Naive B cell (primary cell): ENCODE measurements at places on chromosomes 3 and 15.

GRCh38 chr3:8734137-8734878, 706 bp downstream of the CAV3 start:
- no peak for DNase-seq

GRCh38 chr15:78055919-78056713, 21.4 kb downstream of the TBC1D2B start:
- DNase-seq, result no peak

DNA sequence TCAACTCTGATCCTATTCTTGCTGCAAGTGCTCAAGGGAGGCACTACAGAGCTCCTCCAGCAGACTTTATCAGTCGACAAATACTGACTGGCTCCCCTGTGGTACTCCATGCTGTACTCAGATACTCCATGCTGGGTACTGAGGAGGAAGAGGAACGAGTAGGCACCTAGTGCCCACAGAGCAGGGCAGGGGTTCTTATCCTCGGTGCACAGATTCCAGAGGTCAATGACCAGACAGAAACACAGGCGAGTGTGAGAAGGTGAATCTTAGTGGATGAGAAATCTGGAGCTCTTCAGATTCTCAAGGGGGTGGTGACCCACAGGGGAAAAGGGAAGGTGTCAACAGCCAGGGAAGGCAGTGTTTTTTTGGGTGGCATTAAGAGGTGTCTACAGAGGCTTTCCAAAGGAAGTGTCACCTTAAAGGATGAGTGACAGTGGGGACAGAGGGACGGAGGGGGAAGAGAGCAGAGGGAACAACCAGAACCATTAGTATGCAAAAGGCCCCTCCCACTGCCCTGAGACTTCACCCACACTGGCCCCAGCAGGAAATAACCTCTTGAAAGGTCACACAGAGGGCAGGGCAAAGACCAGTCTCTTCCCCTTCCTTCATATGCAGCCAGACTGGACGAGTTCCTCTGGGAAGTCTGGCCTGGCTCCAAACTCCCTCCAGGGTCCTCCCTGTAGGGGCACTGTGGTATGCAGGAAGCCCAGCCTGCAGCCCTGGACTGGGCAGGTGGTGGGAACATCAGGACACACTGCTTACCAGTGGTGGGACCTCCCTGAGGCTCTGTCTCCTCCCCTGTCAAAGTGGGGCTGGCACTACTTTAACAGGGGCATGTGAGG, 27.5 kb downstream of the CCDC12 start:
- no peak for DNase-seq

DNA sequence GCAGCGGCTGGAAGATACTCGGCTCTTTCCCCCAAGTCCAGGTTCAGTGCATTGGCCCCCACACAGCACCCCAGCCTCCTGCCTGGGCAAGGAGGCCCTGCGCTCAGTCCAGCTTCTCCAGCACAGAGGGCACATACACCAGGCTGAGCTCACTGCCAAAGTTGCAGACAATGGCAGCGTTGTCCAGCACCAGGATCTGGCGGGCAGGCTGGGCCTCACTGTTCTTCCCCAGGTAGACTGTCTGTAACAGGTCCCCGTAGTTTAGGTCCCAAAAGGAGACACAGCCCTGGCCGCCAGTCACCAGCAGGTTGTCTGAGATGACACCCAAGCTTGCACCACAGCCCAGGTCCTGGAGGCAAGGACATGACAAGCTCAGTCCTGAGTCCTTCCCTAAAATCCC, 32.9 kb downstream of the PTPN23 start:
- no peak for DNase-seq

- DNase-seq, result no peak
Measured at GRCh38 chr3:61620073-61620472, 58.7 kb downstream of the PTPRG start.

DNA sequence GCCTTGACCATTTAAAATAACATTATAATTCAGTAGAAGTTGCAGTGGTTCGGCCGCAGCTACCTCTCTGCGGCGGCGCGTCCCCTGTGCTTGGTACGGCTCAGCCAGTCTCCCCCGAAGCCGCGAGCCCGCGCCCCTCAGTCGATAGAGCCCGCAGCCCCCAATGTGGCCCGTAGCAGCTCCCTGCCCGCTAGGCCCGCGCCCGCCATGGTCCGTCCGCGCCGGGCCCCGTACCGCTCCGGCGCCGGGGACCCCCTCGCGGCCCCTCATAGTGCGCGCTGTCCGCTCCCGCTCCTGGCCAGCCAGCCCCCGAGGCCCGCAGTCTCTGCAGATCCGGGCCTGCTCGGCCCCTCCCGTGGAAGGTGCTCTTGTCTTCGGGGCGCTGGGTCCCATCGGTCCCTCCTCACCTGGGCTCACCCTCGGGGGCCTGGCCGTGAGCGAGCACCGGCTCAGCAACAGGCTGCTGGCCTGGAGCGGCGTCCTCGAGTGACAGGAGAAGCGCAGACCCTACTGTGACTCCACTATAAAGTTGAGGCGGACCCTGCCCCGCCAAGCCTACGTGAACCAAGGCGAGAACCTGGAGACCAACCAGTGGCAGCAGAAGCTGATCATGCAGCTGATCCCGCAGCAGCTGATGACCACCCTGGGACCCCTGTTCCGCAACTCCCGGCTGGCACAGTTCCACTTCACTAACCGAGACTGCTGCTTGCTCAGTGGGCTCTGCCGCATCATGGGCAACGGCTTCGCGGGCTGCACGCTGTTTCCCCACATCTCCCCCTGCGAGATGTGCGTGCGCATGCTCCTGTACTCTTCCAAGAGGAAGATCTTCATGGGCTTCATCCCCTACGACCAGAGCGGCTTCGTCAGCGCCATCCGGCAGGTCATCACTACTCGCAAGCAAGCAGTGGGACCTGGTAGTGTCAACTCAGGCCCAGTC, 21.8 kb upstream of the GPR156 start:
- DNase-seq, result no peak

DNA sequence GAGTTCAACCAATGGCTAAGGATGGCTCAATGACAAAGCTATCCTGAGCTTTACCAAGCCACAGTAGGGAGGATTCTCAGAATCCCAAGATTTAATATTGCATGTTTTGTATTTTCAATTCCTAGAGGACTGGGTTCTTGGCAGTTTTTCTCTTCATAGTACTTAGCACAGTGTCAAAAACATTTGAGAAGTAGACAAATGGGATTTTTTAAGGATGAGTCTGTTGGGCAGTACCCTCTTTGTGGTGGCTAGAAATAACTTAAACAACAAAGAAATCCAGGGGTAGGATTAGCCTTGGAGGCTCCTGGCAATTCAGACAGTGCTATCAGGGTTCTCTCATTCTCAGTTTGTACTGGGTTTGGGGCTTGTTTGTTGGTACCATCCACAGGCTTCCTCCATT, 212.8 kb upstream of the RORA start:
- DNase-seq, result no peak

DNA sequence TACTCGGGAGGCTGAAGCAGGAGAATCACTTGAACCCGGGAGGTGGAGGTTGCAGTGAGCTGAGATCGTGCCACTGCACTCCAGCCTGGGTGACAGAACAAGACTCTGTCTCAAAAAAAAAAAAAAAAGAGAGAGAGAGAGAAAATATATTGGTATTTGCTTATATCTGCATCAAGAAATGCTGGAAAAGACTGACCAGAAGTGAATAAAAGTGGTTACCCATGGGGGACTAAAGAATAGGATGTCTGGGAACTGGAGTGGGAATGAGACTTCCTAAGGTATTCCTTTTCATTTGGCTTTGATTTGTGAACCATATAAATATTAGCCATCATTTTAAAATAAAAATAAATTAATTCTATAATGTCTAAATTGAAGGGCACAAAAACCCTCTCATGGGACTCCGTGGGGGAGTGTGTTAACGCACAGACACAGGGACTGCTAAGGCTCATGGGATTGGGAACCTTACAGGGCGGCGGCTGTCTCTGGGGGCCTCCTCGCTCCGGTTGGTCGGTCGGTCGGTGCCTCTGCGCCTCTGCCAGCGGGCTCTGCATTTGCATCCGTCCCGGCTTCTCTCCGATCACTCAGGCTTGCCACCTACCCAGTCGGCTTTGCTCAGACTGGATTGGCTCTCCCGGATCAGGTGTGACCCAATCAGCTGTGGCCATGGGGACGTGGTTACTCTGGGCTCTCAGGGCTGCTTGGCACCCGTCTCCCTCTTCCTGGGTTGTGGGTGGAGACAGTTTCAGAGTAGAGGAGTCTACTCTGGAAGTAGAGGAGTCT, 12.7 kb upstream of the TSPAN3 start:
- DNase-seq, result peak; percentile 84

DNA sequence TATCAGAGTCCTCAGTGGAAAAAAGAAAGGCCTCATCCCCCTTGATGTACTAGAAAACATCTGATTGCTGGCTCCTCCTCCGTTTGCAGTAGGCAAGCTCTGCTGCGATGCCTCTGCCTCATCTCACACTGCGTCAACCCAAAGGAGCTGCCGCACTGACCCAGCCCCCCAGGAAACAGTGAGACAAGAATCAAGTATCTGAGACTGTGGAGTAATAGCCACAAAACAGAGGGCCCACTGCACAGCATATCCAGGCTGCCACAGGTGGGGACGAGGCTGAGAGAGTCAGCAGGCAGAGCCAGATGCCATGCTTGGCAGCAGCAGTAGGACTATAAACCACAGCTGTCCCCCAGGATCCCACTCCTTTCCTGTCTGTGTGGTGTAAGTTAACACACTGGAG, 165.9 kb downstream of the STAC start:
- DNase-seq, result no peak

- no peak for DNase-seq
Measured at GRCh38 chr3:140920029-140920428, 21.6 kb upstream of the SLC25A36 start.

DNA sequence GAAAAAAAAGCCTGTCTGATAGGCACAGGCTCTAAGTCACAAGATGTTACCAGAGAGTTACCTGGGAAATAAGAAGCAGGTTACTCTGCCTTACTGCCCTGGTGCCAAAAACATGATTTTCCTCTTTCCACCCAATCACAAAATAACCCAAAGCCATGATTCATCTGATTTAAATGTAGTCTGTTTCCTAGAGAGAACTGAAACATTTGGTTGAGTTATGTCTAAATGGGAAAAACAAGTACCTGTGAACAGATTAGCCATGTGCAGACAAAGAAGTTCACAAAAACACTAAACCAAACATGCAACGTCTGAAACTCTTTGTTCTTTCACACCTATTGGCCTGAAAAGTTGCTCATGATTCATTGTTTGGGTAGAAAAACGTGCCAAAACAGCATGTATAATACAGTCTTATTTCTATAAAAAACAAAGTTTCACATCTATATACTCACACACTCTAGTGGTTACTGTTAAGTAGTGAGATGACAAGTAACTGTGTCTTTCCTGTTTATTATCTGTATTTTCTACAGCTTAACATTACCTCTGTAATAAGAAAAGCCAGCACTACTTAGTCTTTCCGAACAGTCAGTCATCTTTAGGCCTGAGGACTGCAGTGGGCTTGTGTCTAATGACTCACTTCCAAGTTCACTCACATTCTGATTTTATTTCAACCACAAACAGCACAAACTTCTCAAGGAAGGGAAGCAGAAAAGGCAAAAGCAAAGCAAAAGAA, 30.2 kb downstream of the FAM174B start:
- no peak for DNase-seq

DNA sequence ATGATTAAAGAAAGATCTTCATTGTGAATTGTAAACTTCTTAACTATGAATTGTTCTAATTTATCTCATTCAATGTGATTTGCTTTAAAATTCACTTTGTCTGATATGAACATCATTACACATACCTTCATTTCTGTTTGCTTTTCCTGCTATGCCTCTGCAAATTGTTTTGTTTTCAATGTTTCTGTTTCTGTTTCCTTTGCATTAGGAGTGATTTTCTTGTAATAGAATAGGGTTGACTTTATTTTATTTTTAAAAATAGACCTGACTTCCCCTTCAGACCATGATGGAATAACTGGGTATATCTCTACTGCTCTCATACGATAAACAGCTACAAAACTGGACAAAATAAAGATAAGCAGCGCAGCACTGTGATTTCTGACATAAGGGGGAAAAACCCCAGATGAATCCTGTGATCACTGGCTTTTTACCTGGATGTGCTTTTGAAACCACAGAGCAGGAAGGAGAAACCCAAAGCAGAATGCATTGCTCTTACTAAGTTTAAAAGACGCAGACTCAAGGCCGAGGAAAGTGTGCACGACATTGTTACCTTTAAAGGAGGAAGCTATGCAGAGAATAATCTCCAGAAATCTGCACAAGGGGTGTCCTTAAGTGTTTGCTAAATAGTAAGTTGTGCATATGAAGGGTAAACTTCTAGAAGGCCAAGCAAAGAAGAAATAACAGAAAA, 420.2 kb downstream of the TBC1D5 start:
- peak; percentile 3 for DNase-seq

DNA sequence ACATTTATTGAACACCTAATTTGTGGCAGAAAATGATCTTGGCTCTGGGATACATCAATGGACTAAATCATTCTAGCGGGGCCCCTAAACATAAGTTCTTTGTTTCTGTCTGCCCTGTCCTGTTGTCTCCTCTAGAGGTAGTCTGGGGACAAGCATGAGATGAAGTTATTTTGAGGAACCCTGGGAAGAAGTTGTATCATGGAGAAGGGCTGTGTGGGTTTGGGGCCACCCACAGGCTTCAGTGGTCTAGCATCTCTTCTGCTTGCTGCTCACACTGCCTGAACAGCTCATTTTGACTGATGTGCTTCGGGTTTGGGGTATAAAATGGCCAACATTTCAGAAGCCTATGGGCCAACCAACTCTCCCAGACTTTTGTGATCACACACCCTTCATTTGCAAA, 50.3 kb upstream of the OSBPL11 start:
- DNase-seq, result no peak

- DNase-seq, result no peak
Measured at GRCh38 chr3:135739779-135740178, 225.7 kb upstream of the PPP2R3A start.

- DNase-seq, result no peak
Measured at GRCh38 chr3:123653221-123653682, 68.4 kb upstream of the HACD2 start.

DNA sequence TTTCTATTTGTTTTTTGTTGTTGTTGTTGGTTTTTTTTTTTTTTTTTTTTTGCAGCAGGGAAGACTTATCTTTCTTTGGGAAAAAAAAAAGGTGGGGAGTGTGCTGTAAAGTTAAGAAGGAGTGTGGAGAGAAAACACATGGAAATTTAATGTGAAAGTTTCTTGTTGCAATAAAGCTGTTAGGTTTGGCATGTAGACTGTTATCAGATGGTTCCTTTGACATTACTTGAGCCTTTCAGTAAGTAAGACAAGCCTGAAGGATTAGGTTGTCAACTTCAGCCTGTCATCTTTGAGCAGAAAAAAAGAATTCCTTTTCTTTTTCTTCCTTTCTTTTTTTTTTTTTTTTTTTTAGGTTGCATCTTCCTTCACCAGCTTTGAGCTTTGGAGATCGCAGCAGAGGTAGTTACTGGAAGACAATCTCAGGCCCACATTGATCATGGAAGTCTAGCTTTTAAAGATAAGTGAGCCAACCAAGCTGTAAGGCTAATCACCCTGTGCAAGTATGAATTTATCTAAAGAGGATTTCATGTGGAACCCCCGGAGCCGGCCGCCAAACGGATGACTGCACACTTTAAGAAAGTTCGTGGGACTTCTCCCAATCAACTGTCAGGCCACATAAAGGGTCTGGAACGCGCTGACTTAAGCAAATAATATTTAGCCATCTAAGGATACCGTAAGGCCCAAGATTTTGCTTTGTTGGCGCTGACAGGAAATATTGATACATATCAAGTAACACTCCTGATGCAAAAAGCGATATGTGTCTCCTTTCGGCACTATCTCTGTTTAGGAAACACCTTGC, 1040.1 kb upstream of the NR2F2 start:
- no peak for DNase-seq

- DNase-seq, result no peak
Measured at GRCh38 chr15:57540211-57540610, 51.5 kb upstream of the MYZAP start.

GRCh38 chr3:134640378-134640777, 10.4 kb downstream of the KY start:
- no peak for DNase-seq
